NCI-H1092 (cell line): ENCODE measurements at places on chromosomes 6 and 20.
A peak's percentile ranks its signal among the peaks of the same experiment; 100 is the strongest.

- DNase-seq: peak; percentile 14
These were observed 48.7 kb upstream of the CDH4 start for GRCh38 chr20:61203320-61203719.

GRCh38 chr20:48760403-48760983 lies 67.3 kb downstream of the PREX1 start:
- no peak for DNase-seq

DNA sequence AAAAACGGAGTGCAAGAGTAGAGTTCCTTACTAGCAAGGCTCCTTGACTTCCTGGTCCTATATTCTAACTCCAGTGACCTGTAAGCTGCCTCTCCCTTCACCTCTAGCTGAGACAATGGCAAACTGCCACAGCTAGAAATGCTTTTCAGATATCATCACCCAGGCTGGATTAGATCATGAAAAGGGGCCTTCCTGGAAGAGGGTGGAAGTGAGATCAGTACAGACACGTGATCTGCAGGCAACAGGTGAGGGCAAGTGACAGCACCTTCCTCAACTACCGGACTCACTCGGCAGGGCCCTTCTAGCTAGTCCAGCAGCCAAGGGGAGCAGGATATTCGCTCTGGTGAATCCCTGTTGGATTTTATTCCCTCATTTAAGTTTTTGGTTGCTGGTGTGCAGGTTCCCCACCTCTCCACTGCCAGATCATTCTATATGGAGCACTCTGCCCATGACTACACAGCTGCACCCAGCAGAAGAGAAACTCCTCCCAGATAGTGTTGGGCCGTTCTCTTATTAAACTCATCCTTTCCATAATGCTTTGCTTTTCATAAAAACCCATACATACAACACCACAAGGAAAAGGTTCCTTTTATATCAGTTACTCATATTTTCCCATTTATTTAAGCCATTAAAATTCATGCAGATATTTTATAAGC lies 26.4 kb upstream of the FAM83C start:
- DNase-seq: no peak

DNA sequence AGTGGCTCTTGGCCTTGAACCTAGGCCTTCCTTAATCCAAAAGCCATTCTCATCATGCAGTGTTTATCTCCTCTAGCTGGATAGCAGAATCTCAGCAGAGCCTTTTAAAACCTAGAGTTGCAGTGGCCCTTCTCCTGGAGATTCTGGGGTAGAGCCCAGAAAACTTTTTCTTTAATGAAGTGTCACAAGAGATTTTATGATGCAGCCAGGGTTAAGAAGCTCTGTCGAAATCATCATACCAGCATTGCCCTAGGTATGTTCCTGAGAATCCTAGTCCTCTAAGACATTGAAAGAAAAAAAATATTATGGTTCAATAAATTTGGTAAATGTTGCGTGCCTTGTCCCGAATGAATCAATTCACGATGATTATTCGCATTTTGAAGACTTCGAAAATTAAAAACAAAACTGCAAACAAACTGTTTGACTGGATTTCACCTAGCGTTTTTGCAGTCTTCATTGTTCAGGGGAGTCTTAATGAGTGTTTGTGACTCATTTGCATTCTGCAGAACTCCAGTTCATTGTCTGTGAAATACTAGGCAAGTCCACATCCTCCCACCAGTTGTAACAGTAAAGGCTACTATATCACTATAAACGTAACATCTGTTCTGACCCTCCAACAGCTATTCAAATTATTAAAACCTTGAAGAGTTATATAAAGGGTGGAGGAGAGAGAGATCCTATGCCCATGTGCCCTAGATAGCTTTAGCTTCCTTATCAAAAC lies 198.6 kb downstream of the UST start:
- no peak for DNase-seq

DNA sequence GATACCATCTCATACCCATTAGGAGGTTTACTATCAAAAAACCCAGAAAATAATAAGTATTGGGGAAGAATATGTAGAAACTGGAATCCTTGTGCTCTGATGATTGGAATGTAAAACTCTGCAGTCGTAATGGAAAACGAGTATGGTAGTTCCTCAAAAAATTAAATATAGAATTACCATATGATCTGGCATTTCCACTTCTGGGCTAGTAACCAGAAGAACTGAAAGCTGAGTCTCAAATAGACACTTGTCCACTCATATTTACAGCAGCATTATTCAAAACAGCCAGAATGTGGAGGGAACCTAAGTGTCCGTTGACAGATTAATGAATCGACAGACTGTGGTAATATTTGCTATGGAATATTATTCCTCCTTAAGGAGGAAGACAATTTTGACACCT lies 44.3 kb downstream of the FOXC1 start:
- no peak for DNase-seq

- DNase-seq: no peak
These were observed 2.5 kb downstream of the TNFRSF6B start for GRCh38 chr20:63698739-63699465.

- no peak for DNase-seq
These were observed 319.9 kb downstream of the TRDN start for GRCh38 chr6:123316733-123317323.

DNA sequence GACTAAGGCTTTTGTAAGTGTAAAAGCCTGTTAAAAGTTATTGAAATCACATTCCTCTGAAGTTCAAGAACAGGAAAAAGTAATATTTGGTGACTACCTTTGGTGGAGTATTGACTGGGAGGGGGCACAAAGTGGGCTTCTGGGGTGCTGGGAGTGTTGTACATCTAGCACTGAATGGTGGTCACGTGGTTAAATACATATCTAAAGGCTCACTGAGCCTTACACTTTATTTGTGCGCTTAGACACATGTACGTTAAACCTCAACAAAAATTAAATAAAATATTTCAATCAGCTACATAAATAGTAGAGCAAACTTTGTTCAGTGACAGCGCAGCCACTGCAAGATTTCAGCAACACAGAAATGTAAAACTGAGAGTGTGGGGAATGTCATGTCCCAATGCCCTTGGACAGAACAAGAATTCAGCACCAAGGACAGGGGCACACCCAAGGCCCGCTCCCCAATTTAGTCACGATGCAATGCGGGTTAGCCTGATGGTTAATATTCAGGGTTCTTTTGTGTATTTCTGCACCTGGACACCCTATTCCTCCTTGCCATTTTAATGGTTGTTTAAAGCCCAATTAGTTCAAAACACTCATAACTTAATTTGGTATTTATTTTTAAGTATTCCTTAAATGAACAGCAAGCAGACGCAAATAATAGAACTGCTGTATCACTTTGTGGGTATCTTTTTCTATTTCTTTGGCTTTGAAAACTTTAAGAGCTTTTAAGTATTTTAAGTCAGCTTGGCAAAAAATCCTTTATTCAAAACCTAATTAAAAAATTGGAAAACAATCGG lies 37.4 kb downstream of the ANGPT4 start:
- DNase-seq: no peak

DNA sequence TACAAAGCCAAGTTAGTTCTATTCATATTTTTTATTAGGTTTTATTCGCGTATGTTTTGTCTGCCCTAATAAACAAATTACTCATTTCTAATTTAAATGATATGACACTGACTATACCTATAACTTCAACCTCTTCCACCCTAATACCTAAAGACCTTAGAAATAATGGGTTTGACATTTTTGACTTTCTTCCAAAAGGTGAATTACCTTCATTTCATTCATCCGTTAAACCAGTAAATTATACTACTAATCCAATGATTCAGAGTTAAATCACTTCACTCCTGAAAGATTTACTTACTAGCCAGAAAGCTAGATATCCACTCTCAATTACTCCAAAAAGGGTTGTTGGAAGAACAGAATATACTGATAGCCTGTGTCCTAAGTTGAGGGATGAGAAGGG lies 5.2 kb downstream of the MRPS10 start:
- no peak for DNase-seq

GRCh38 chr20:64035066-64035932 lies 683 bp upstream of the C20orf204 start:
- DNase-seq: no peak

- DNase-seq: no peak
These were observed 178.4 kb upstream of the SUPT3H start for GRCh38 chr6:45555981-45556771.

- no peak for DNase-seq
These were observed 891 bp upstream of the GHRH start for GRCh38 chr20:37262505-37262904.

- no peak for DNase-seq
These were observed 1.8 kb downstream of the OOEP start for GRCh38 chr6:73367761-73368355.

DNA sequence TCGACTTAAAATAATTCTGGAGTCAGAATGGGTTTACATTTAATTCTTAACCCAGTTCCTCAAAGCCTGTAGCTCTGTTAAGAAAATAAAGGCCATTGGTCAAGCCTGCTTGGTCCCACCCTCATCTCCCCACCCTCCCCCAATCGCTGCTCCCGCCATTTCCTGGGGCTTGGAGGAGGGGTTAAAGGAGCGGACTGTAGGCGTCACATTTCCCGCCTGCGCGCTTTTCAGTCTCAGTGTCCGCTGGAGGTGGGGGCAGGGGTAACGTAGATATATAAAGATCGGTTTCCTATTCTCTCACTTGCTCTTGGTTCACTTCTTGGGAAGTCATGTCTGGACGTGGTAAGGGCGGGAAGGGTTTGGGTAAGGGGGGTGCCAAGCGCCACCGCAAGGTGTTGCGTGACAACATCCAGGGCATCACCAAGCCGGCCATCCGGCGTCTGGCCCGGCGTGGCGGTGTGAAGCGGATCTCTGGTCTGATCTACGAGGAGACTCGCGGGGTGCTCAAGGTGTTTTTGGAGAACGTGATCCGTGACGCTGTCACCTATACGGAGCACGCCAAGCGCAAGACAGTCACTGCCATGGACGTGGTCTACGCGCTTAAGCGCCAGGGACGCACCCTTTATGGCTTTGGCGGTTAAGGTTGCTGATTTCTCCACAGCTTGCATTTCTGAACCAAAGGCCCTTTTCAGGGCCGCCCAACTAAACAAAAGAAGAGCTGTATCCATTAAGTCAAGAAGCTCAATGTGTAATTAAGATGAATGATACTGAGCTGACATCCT lies 58.9 kb downstream of the TRIM38 start:
- peak; percentile 85 for DNase-seq

DNA sequence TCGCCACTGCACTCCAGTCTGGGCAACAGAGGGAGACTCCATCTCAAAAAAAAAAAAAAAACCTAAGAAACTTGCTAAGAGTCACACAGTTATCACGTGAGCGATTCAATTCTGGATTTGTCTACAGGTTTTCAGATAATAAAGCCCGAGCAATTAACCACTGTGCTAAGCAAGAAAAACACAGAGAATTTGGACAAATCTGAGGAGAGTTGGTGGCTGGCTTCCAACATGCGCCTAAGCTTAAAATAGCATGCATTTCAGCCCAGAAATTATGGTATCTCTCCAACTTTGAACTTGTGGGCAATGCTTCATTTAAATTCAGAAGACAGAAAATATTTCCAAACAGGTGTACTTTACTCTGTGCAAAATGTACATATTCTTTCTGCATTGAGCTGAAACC lies 232.9 kb downstream of the TSHZ2 start:
- no peak for DNase-seq

DNA sequence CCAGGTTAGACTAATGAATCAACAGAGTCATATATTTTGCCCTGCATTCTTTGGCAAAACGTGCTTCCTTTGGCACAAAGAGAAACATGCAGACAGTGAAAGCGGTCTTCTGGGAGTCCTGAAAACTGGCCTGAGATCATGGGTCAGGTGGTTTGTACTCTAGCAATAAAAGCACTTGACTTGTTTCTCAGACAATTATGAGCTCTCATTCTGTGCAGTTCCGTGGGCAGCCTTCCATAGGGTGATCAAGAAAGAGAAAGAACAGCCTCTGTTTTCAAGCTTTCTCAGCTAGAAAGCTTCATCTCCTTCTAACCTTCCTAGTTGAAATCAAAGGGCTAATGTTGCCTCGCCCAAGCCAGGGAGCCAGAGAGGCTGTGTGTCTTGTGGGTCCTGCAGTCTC lies 62.7 kb upstream of the ISM1 start:
- DNase-seq: peak; percentile 6

- DNase-seq: no peak
These were observed 270.7 kb upstream of the TAB2 start for GRCh38 chr6:149046822-149047246.

DNA sequence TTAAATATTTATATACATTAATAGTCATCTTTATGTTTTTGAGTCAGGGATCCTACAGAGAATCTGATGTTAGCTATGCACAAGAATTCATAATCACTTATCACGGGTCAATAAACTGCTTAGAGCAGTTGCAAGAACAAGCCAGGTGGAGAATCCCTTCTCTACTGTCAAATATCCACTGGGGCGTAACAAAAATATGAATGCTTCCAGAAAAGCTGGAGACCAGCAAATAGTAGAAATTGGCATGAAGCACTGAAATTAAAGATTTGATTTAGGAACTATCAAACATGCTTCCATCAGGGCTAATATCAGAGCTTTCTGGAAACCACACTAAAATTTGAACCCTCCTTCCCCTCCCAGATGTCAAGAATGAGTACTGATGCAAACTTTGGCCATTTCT lies 37.3 kb downstream of the ADGRG6 start:
- DNase-seq: no peak

GRCh38 chr6:34529665-34530327 lies 26.3 kb downstream of the SPDEF start:
- DNase-seq: peak; percentile 86

DNA sequence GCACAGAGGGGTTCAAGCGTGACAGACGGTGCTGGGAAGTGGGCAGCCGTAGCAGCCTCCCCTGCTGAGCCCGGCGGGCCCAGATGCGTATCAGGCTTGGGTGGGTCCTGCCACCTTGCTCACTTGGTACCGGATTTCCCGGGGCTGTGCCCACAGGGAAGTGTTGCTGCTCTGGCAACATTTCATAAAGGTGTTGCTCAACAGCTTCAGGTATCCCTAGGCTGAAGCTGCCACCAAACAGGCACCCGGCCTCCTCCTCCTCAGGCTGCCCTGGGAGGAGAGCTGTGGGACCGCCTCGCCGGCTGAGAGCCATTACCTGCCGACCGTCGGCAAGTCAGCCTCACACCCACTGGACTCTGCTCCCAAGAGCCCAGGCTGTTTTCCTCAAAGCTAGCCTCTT lies 11.5 kb downstream of the PSMG4 start:
- DNase-seq: no peak

DNA sequence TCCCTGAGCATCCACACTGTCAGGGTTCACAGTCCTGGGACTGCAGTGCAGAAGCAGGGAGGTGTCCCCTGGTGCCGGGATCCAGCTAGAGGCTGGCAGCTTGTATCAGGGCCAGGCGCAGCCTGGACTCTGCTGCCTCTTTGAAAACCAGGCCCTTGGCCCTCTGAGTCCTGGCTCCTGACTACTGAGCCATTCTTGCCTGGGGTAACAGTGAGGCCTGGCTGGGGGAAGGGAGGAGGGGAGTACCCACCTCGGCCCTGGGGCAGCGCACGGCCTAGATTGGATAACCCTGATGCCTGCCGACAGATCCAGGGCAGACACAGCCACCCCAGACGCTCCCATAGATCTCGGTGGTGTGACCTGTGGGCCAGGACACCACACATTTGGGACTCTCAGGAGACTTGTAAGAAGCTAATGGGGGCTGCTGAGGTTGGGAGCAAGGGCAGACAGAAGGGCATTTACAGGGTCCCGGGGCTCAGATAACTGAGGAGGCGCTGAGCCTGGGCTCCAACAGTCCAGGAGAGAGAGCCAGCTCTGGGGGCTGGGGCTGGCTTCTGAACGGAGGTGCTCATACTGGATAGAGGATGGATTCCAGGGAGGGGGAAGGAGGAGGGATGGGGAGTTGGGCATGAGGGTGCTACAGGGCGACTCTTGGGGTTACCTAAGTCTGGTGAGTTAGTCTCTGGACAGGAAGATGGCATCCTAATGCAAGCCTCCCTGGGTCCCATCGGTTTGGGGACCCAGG lies 30.5 kb downstream of the SPDEF start:
- DNase-seq: no peak

- no peak for DNase-seq
These were observed 9.0 kb upstream of the CCN6 start for GRCh38 chr6:112044856-112045255.

- DNase-seq: no peak
These were observed 29.4 kb downstream of the PNLDC1 start for GRCh38 chr6:159829526-159829925.
